ENCODE measurements at places on chromosomes 3 and 15.

DNA sequence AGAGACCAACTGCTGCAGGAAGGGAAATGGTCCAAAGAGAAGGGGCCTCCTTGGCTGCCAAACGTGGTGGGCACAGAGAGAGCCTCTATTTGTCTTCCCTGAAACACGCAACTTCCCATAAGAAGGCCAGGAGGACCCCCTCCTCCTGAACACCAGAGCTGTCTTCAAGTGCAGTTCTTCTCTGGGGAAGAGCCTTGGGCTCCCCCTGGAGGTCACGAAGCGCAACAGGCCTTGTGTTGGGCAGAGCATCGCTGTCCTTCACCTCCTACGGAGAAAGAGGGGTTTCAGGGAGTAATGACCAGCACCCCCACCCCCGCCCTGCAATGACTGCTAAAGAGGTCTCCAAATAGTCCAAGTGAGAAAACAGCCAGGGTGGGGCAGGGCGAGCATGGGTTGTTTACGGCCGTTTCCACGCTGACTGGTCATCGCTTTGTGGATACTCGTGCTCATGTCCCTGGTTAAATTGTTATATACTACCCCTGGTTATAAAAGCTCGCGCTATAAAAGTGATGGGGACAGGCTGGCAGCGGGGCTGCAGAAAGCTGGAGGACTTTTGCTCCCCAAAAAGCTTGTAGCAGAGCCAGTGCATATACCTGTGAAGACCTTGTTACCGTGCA, 397.5 kb upstream of the ATP10A start:
- no peak for DNase-seq

DNA sequence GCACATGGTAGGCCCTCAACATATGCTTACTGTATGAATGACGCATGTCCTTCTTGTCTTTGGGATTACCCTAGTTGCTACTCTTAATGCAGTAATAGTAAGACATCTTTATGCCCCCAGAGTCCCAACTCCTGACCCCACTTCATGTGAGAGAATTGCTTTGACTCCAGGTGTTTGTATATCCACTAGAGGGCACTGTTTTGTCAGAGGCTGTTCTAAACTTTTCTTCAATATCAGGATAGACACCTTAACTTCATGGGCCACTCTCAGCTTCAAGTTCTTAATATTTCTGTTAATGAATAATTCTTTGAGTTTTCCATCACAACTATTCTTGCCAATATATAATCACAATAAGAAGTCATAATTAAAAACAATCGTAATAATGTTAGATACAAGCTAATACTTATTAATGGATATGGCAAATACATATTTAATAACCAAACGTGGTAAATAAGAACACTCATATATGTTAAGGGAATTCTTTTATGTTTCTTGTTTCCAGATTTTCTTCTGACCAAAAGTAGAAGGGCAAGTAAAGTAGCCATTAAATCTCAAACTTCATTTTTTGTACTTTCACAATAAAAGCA, 337.2 kb upstream of the DNAJC19 start:
- no peak for DNase-seq

GRCh38 chr15:83545804-83546511, 98.8 kb downstream of the SH3GL3 start:
- no peak for DNase-seq

GRCh38 chr15:90839187-90840071, 29.0 kb upstream of the FURIN start:
- DNase-seq, result no peak

DNA sequence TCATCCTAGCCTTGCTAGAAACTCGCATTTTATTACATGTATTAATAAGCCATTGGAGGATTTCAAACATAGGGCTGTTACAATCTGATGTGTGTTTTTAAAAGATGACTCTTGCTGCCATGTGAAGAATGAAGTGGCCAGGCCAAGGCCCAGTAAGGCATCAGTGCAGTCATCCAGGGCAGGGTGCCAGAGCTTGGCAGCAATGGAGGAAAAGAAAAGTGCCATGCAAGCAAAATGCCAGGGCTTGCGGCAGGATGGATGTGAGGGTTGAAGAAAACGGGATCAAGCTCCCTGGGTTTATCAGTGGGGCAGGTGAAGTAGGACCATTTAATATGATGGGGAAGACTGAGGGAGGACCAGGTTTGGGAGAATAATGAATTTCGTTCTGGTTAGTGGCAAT, 183.6 kb downstream of the MINAR1 start:
- DNase-seq, result no peak

DNA sequence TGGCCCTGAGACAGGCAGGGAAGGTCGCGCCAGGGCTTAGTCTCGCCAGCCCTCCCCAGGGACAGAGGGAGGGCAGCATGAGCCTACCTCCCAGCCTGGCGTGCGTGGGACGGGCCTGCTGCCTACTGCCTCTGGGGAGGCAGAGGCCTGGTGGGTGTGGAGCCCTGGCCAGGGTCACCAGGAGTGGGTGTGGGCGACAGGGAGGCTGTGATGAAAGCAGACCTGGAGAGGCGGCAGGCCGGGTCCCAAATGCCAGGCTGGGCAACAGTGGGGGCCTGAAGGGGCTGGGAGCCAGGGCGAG, 33.1 kb downstream of the PLXNA1 start:
- DNase-seq, result no peak

GRCh38 chr3:14509796-14510100, 30.4 kb downstream of the GRIP2 start:
- DNase-seq, result no peak

DNA sequence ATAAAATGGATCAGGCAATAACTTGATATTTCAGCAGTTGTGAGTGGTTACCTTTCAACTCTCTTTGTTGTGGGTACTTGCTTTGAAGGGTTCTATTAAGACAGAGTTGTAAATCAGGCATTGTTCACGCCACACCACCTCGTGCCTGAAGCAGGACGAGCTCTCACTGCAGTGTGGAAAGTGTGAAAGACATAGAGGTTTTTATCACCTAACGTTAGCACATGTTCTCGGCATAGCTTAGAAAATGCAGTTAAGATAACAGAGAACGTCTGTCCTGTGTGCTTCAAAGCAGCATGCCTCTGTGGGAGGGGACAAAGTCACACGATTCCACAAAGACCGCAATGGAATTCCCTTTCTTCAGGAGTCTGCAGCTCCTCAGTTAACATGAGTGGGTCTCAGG, 7.8 kb downstream of the ADAMTS17 start:
- DNase-seq, result no peak

DNA sequence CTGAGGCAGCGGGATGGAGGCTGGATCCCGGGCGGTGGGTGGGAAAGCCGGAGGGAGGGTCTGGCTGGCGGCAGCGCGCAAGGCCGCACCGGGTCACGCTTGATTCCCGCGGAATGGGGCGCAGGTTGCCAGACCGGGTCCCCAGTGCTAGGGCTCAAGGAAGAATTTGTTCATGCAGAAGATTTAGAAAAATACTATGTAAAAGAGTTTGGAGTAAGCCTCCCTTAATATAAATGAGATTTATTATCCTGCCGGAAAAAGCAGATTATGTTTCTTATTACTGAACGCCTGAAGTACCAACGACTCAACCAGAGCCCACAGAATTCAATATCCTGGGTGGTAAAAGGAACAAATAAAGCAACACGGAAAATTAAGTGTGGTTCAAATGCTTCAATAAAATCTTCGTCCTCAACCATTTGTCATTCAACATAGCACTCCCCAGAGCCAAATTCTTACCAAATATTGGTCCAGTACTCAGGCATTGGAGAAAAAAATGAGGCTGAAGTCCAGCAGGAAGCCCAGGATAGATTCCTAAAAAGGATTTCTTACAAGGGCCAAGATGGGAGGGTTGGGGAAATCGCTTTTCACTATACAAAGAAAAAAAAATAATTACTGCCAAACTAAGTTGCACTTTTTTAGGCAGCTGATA, 1.2 kb upstream of the ZBTB20 start:
- no peak for DNase-seq

DNA sequence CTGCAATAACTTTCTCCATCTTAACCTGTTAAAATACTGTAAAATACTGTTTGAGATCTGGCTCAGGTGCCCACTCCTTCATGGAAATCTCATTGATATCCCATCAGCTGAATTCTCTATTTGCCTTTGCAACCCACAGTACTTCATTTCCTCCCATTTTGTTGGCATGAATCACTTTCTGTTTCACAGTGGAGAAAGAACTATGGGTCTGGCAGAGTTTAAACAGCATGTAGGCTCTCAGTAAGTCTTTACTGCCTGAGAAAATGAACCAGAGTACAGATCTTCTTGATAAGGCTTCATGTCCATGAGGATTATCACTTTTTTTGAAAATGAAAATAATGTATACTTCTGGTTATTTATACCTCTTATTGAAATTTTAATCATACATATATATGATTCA, 245.9 kb downstream of the NAALADL2 start:
- no peak for DNase-seq

- DNase-seq, result no peak
Measured at GRCh38 chr15:40040293-40040635, 1.3 kb upstream of the SRP14 start.

- DNase-seq, result no peak
Measured at GRCh38 chr3:172965256-172965655, 175.8 kb downstream of the SPATA16 start.

DNA sequence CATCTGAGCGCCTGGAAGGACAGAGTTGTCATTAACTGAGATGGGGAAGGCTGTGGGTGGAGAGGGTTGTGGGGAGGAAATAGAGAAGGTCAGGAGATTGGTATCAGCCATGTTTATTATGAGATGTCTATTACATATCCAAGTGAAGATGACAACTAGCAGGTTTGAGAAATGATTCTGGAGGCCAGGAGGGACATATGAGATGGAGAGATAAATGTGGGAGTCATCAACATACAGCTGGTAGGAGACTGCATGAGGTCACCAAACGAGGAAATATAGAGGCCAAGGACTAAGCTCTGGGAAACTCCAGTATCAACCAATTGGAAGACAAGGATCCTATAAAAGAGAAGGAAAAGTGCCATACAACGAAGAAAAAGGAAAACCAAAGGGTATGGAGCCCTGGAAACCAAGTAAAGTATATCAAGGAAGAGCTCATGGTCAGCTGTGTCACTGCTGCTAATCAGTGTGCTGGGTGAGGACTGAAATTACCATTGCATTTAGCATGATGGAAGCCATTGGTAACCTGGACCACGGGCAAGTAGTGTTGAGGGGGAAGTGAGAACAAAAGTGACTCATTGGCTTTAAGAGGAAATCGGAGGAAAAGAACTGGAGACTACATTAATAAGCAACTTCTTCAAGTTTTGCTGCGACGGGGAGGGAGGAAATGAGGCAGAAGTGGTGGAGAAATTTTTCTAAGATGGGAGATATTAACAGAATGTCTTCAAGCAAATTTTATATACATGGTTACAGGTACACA, 14.0 kb upstream of the UACA start:
- no peak for DNase-seq

- DNase-seq, result no peak
Measured at GRCh38 chr3:127546970-127547733, 43.4 kb downstream of the TPRA1 start.

DNA sequence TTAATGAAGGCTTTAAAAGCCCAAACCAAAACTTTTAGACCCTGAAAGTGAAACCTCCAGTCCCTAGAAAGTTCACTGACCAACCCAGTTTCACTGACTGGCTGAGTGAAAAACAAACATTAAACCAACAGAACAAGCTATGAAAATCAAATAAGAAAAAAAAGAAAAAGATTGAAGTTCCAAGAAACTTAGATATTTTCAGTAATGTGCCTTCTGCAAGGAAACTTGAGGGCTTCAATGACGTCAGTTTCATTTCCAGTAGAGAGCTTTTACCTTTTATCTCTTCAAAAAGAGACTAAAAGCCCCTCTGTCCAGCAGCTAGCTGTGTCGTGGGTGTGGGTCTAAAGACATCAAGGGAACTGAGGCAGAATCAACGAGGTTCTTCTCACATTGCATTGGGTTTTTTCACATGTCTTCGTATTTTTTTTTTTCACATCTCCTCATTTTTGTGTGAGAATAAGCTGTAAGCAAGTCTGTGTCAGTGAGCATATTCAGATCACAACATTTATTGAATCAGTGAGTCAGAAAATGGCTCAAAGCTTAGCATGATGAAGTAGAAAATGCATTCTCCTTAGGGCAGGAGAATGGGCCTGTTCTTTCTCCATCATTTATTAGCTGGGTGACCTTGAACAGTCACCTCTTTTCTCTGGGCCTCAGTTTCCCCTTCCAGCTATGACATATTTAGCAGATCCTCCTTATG, 54.8 kb upstream of the BCL6 start:
- DNase-seq, result no peak

GRCh38 chr3:112627919-112628466, 12.9 kb downstream of the CCDC80 start:
- no peak for DNase-seq

DNA sequence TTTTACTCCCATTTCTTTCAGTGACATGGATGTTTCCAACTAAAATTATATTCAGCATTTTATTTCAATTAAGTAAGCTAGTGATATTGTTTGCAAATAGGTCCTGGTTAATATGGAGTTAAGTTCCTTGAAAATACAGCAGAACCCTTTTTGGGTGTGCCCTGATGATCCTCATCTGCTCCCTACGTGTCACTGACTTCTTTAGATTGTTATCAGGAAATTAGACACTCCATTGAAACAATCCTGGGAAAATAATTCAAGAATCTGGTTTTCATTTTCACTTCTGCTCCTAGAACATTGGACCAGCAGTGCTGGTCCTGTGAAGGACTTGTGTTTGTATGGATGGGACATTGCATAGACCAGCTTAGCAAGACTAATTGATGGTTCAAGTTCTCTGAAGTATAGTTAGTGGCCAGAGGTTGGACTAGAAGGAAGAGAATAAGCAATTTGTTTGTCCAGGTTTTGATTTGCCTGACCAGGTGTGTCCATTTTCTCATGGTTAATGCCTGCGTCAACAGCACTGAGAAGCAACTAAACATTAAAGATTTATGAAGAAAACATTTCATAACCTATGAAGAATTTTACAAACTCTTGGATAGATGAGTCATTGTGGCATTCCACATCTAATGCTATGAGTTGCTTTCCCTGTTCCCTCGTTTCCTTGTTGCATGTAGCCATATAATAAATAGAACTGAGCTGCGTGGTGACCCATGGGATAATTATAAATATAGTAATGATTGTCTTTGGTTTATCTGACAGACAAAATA, 95.8 kb downstream of the ZPLD1 start:
- DNase-seq, result no peak

DNA sequence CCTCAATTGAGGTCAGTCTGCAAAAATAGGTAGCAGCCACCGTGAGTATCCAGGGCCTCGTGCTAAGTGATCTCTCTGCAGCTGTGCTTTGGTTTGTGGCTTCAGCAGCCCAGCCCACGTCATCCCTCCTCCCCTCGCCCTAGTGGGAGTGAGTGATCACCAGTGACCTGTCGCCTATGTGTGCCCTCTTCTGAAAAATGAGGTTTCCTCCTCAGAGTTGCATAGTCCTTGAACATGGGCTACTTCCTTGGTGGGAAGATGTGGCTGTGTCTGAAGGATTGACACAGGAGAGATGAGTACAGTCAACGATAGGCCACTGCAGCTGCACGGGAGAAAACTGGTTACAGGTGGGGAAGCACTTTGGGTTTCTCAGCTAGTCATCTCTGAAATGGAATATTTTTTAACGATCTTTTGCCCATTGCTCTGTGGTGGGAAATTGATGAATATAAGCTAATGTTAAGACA, 144.8 kb upstream of the BHLHE40 start:
- no peak for DNase-seq
